Fibroblast of skin of left biceps (primary cell): ENCODE measurements at places on chromosomes 5 and 9.
A peak's percentile ranks its signal among the peaks of the same experiment; 100 is the strongest.

DNA sequence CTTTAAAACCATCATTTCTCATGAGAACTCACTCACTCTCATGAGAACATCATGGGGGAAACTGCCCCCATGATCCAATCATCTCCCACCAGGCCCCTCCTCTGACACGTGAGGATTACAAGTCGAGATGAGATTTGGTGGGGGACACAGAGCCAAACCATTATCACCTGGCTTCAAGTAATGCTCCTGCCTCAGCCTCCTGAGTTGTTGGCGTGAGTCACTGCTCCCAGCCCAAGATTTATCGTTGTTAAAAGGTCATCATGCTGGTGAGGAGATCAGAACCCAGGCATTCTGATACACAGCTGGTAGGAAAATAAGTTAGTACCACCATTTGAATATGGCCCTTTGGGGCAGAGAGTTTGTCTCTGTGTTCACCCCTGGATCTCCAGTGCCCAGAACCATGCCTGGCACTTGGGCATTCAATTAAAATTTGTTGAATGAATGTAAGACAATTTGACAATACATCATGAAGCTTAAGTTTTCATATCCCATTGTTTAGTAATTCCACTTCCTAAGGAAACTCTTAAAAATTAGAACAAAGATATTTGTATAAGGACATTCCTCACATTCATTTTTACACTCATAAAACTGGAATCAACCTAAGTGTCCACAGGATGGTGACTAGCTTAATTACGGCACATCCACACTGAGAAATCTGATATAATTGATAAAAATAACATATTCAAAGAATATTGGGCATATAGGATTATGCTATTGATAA is 58.0 kb upstream of the COL15A1 start:
- no peak for DNase-seq

GRCh38 chr9:121404906-121405305 is 34.9 kb upstream of the STOM start:
- no peak for DNase-seq

DNA sequence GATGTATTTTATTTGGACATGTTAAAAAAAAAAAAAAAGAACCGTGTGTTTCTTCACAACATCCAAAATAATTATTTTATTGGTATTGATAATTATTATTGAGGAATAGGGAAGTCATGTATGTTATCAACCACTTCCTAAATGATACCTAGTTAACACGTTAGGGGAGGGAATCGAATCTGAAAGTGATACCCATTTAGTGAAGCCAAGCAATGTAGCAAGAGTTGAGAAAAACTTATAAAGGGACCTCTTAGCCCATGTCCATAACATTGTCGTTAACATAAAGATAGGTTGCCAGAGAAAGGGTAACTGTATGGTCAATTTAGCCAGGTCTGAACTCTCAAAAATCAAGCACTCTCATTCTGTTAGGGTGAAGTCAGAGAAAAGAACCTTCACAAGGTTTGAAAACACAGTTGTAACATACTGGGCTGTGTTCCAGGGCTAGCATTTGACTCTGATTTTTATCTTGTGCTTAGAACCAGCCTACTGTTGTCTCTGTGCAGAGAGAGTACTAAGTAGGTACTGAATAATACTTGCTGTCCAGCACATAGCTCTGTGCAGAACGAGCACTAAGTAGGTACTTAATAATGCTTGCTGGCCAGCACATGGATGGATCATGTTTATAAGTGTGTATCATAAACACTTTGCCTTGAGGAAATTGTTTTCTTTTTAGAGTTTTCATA is 60.4 kb downstream of the GHR start:
- no peak for DNase-seq

- no peak for DNase-seq
Measured at GRCh38 chr5:4883360-4883759, 256.8 kb upstream of the ADAMTS16 start.

GRCh38 chr9:69622676-69623075 is 49.5 kb downstream of the APBA1 start:
- peak; percentile 39 for DNase-seq

DNA sequence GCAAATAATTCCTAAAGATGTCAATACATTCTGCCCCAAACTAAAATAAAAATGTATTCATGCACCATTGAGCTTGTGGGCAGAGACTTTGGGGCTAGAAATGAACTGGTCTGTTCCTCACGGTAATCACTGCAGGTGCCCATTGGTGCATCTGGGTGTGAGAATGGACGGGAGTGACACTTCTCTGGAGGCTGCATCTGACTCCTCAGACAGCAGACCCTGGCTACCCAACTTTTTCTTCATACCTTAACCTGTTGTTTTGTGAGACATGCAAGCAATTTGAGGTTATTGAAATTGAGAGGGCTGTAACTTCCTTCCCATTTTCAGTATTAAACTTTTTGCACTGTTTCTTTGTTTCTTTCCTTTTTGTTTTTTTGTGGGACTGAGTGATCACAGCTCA is 333.4 kb downstream of the ICE1 start:
- DNase-seq: no peak

GRCh38 chr5:115847290-115847689 is 5.6 kb downstream of the AP3S1 start:
- DNase-seq: no peak

- no peak for DNase-seq
Measured at GRCh38 chr9:79396168-79396567, 175.6 kb upstream of the TLE4 start.
